ENCODE measurements at places on chromosomes 2 and 18. TPM values are rescaled to one million over a fixed set of nuclear protein-coding genes. Genes with fewer than 3 reads are reported as not detected.

DNA sequence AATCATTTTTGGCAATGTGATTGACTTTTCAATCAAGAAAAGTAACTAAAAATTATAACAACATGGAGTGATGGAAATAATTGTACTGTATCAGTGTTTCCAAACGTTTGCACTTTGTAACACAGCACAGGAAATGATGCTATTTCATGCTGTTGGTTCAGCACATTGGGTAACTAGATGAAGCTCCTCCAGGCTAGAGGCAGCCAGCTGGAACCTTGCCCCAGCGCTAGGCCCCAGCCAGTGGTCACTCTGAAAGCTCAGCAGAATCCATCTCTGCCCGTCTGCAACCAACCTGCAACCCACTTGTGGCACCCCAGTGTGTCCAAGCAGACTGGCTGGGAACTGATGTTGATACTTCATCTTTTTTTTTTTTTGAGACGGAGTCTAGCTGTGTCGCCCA, 15.3 kb downstream of the UNC50 start:
- DNase-seq, result no peak

DNA sequence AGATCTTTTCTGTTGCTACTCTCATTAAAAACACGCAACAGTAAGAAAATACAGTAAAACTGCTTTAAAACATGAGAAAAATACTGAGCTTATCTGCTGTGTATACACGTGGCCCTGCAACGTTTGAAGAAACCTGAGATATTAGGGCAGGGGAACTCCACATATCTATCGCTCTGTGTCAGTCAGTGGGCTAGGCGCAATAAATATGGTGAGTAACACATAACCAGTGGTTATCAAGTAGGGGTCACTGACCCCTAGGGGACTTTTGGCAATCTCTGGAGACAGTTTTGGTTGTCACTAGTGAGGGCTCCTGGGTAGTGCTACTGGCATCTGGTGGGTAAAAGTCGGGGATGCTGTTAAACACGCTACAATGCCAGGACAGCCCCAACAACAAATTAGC, 14.9 kb downstream of the STAT1 start:
- DNase-seq, result no peak

- no peak for DNase-seq
Observed at GRCh38 chr2:147554521-147555107, 290.2 kb upstream of the ACVR2A start.

- no peak for DNase-seq
Observed at GRCh38 chr2:191299866-191300265, 54.7 kb downstream of the MYO1B start.

Gene GKN1
- not detected for total RNA-seq

Gene COLEC12
- 0.44 TPM for total RNA-seq

Data from Caco-2 (cell line).